ENCODE measurements at places on chromosomes 5 and 9.

DNA sequence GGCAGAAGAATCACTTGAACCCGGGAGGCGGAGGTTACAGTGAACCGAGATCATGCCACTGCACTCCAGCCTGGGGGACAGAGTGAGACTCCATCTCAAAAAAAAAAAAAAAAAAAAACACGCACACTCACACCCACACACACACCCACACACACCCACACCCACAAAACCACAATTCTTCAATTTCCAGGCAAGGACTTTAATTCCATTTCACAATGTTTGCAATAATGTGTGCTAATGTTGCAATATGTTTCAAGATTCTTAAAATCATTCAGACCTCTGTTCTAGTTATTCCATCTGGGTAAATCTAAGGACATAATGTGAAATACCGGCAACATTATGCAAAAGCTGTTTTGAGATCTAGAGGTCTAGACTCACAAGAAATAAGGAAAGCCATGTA is 28.3 kb downstream of the CCDC69 start:
- no peak for DNase-seq

DNA sequence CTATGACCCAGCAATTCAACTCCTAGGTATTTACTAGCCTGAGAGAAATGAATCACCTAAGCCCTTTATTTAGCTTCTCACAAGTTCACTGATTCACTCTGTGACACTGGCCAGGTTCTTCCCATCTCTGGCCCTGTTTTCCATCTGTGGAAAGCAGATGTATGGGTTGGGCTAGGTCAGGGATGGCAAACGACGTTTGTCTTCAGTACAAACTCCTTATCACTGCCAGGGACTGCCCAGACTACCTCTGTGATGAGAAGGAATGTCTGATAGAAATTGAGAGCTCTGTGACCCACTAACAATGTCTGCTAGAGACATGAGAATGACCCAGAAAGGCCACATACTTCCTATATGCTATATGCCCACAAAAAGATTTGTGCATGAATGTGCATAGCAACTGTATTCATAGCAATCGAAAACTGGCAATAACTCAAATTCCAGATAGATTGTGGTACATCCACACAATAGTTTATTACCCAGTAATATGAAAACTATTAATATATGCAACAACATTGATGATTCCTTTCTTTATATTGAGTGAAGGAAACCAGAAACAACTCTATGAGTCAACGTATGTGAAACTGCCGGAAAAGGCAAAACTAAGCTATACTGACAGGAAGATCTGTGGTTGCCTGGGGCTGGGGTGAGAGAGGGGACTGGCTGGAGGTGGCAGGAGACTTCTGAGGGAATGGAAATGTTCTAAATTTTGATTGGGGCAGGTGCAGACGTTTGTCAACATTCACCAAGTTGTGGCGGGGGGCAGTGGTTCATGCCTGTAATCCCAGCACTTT is 32.0 kb upstream of the ADAM19 start:
- DNase-seq: no peak

DNA sequence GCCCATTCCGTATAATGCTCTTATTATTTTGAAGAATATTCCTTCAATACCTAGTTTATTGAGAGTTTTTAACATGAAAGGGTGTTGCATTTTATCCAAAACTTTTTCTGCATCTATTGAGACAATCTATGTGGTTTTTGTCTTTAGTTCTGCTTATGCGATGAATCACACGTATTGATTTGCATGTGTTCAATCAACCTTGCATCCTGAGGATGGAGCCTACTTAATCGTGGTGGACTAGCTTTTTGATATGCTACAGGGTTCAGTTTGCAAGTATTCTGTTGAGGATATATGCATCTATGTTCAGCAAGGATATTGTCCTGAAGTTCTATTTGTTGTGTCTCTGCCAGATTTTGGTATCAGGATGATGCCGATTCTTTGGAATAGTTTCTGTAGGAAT is 1070.3 kb upstream of the CDH18 start:
- DNase-seq: no peak

- no peak for DNase-seq
Measured at GRCh38 chr5:151357097-151357496, 9.7 kb upstream of the SLC36A2 start.
